ENCODE measurements at places on chromosomes 7 and 10.
A peak's percentile ranks its signal among the peaks of the same experiment; 100 is the strongest.

- DNase-seq: no peak
Observed at GRCh38 chr7:69751026-69751425, 152.8 kb downstream of the AUTS2 start.

GRCh38 chr10:128867210-128867609 lies 599.8 kb upstream of the MGMT start:
- DNase-seq: no peak

DNA sequence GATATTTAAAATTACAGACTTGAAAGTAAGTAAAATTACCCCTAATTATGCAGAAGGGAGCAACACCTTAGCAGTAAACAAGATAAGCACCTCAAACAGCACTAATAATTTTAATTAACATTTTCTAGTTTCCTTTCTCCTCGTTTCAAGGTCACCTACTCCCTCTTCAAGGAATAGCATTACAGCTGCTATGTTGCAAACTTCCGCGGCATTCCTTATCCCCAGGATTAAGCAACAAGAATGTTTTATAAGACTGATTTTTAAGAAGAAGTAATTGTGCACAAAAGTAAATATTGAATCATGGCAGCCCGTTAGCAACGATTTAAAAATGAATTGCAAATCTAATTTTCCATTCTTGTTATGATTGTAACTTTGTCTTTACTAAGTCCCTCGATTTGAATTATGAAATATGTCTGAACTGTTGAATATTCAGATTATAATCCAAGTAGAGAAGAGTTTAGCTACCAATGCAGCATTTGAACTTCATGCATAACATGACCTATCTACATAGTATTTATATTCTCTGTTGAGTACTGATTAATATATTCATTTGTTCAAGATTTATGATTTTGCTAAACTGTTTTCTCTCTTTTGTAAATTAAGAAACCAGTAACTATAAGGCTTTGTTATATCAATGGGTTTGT lies 593.5 kb upstream of the MGMT start:
- DNase-seq: no peak

GRCh38 chr7:12431886-12432556 lies 28.4 kb upstream of the VWDE start:
- peak; percentile 71 for DNase-seq

GRCh38 chr10:110502072-110502845 lies 4.6 kb downstream of the DUSP5 start:
- no peak for DNase-seq

GRCh38 chr7:121097577-121097976 lies 109.1 kb downstream of the CPED1 start:
- DNase-seq: no peak

- no peak for DNase-seq
Observed at GRCh38 chr7:27134392-27134791, 3.8 kb upstream of the HOXA4 start.

GRCh38 chr10:74825371-74826141 lies 844 bp upstream of the KAT6B start:
- DNase-seq: no peak

GRCh38 chr7:98400542-98401340 lies at the start of gene BAIAP2L1:
Gene BAIAP2L1 (minus strand): TSS chr7:98401090. CDS start chr7:98400852, 238 bp downstream.
- DNase-seq: peak; percentile 96
